ENCODE measurements at places on chromosomes 3 and 15. TPM values are rescaled to one million over a fixed set of nuclear protein-coding genes. Genes with fewer than 3 reads are reported as not detected.

The SERINC4 gene
- total RNA-seq: 0.22 TPM

The CSPG4 gene
- total RNA-seq: 105 TPM

The SPATA12 gene
- total RNA-seq: not detected

The RARB gene
- 4.8 TPM for total RNA-seq

The ZIC4 gene
- not detected for total RNA-seq
